ENCODE measurements at places on chromosomes 3 and 15.

DNA sequence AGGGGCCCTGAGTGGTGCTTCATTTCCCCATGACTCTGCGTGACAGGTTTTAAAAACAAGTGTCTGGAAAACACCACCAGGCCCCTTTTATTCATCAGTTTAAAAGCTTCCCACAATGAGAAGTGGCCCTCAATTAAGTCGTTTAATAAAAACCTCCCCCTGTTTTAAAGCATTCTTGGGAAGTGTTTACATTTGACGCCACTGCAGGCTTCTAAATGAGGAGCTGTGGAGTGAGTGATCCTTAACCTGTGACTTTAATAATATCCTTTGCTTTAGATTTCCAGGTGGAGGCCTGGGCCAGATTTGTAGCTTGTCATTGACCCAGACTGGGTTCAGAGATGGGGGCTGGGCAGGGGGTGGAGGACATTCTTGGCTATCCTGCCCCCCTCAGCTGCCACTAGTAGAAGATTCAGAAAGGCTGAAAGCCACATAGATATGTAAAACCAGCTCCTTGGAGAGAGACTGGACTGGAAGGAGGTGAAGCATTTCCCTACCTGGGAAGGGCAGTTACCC is 11.3 kb downstream of the CGNL1 start:
- DNase-seq, result no peak

- DNase-seq, result no peak
Measured at GRCh38 chr3:10335190-10335738, 14.4 kb upstream of the SEC13 start.

GRCh38 chr3:52879581-52879980 is 17.8 kb downstream of the STIMATE start:
- DNase-seq, result no peak

DNA sequence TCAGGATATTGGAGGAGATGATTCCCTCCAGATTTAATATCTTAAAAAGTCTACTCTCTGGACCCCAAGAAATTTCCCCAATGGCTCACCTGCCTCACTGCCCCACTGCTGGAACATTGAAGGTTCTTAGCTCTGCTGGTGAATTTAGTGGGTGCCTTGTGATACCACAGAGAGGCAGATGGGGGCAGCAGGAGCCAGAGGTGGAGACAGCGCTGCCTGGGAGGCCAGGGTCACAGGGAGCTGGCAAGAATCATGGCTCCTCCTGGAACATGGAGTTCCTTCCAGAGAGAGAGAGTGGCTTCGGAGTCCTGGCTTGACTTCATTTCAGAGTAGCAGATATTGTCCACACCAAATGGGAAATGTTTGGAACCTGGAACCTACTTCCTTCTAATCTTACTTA is 263.5 kb upstream of the CFAP20DC start:
- no peak for DNase-seq

- no peak for DNase-seq
Measured at GRCh38 chr3:125478326-125478725, 41.7 kb downstream of the SNX4 start.

DNA sequence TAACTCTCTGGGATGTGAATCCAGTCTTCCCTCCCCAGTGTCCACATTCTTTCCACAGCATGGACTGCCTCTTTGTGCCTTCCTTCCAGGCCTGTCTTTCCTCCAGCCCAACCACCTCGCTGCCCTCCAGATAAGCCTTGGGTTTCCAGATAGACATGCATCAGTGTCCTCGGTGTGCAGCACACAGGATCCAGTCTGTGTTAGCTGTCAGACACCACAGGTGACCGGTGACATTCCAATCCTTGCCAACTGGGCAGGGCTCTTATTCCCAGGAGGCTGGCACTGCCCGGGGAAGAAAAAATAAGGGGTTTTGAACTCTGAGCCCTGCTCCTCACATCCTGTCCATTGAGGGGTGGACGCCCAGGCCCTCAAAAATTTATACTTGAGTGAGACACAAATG is 6.0 kb upstream of the SLC6A1 start:
- DNase-seq, result no peak

- no peak for DNase-seq
Measured at GRCh38 chr3:143307613-143308183, 188.1 kb downstream of the CHST2 start.

DNA sequence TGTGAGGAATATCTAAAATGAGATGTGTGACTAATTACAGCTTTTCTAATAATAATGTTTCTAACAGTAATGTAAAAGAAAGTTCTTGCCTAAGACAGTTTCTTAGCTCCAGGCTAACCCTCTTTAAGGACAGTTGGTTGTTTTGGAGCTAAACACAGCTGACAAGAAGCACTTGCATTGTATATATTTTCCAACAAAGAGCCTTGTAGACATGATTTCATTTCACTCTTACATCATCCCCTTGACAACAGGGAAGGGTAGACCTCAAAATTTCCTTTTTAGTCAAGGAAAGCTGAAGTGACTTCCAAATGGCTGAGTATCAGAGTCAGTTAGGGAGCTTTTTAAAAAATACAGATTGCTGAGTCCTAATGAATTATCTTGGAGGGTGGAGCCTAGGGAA is 4.1 kb downstream of the ARID3B start:
- no peak for DNase-seq

DNA sequence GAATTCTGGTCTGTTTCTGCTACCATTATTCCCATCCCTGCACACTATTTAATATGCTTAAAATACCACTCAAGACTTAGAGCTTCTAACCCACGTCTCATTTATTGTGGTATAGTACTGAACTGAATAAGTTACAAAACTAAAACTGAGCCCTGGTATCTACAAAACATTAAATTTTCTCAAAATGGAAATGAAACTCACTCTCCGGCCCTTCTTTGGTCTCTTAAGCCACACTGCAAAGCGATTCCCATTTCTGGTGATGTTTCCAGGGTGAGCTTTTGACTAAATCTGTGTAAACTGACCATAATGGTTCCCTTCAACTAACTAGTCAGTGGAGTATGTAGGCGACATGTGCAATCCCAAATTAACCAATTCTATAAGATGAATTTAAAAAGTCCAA is 18.6 kb downstream of the KPNA4 start:
- DNase-seq, result no peak

All from stimulated activated CD4-positive, alpha-beta T cell treated with anti-CD3 and anti-CD28 coated beads, Interleukin-1b, Interleukin-23, amount 100 ng/mL, for 1 hour (primary cell).